Large intestine (tissue), 12 donors: ENCODE measurements at places on chromosomes 2 and 18.

- DNase-seq, result no peak
Measured at GRCh38 chr2:219129589-219129988, 31.0 kb downstream of the NHEJ1 start.

DNA sequence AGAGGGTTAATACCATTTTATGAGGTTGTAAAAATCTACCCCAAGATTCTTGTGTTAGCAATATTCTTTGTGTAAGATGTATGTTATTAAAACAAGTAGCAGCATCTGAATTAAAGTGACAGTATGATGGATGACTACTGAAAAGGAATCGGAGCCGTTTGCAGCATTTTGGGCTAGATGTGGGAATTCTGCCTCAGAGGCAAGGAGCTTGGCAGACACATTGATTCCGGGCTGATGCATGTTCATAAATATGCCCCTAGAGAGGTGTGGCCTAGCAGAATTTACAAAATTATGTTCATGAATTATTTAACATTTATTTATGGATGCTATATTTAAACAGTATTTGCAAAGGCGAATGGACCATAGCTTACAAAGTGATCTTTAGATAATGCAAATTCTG is 389.0 kb upstream of the ETAA1 start:
- no peak for DNase-seq

DNA sequence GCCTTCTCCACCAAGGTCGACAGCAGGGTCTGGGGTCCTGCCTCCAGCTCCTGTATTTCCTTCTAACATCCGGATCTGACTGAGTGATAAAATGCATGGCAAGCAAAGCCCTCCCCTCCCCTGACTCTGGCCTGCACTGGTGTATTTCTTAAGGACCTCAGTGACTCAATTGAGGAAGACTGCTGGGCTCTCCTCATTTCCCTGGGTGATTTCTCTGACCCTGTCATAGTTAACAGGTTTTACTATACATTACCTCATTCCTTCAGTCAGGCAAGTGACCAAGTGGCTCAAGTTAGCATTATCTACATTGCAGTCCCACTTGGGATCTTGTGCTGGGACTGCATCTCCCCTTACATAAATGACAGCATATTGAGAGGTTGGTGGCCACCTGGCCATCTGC is 38.8 kb upstream of the CCBE1 start:
- no peak for DNase-seq

- DNase-seq, result no peak
Measured at GRCh38 chr2:48148841-48149430, 242.6 kb upstream of the FBXO11 start.

DNA sequence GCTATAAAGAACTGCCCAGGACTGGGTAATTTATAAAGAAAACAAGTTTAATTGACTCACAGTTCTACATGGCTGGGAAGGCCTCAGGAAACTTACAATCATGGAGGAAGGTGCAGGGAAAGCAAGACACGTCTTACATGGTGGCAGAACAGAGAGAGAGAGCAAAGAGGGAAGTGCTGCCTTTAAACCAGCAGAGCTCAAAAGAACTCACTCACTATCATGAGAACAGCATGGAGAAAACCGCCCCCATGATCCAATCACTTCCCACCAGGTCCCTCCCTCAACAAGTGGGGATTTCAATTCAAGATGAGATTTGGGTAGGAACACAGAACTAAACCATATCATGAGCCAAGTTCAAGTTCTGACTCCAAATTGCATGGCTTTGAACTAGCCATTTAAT is 62.8 kb upstream of the PPP1CB start:
- no peak for DNase-seq
